SK-N-DZ (cell line): ENCODE measurements at places on chromosomes 5 and 9.

DNA sequence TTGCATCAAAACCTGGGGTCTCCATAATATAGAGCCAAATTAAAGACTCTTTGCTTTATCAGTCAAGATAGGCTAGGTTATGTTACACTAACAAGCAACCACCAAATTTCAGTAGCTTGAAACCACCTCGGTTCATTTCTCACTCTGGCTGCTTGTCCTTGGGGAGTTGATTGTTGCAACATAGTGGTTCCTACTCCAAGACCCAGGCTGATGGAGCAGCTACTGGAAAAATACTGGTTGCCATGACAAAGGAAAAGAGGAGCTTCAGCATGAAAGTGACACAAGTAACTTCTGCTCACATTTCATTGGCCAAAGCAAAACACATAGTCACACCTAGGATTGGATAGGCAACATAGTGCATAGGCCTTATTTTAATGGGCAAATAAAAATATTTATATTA lies 18.5 kb upstream of the RCL1 start:
- DNase-seq: no peak

GRCh38 chr5:173808079-173808808 lies 79.9 kb upstream of the CPEB4 start:
- no peak for DNase-seq

GRCh38 chr5:88727705-88728313 lies 155.2 kb downstream of the MEF2C start:
- peak; percentile 18 for DNase-seq

GRCh38 chr5:180641566-180641900 lies 7.9 kb downstream of the FLT4 start:
- DNase-seq: no peak

GRCh38 chr5:170293273-170293672 lies 4.3 kb downstream of the LCP2 start:
- DNase-seq: no peak

GRCh38 chr9:117744369-117744768 lies 40.2 kb downstream of the TLR4 start:
- DNase-seq: no peak

GRCh38 chr9:137085920-137086530 lies 760 bp upstream of the MAN1B1 start:
- DNase-seq: no peak
